Stimulated activated CD8-positive, alpha-beta memory T cell treated with anti-CD3 and anti-CD28 coated beads, Interleukin-7, amount 100 ng/mL, for 4 hours (primary cell): ENCODE measurements at places on chromosomes 2 and 18.

GRCh38 chr2:174939046-174939445 lies 66.1 kb downstream of the CHN1 start:
- no peak for DNase-seq

- DNase-seq: no peak
Observed at GRCh38 chr2:241126771-241127202, 22.5 kb downstream of the PASK start.

DNA sequence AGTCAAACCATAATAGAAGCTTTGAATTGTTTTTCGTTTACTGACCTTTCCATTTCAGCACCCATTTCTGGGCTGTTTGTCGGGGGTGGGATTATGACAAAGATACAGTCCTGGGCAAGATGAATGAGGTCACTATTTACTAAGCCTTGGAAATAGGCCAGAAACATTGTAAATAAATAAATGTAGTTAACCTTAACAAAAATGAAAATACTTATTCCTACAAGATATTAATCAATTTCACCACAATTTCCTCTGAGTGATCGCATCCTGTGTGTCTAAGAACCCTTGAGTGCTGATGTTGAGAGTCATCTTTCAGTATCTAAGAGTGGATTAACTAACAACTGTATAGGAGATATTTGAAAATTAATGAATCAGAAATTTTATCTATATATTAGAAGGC lies 14.0 kb downstream of the ITGA4 start:
- DNase-seq: no peak

GRCh38 chr2:175815537-175815936 lies 186.5 kb downstream of the LNPK start:
- no peak for DNase-seq

DNA sequence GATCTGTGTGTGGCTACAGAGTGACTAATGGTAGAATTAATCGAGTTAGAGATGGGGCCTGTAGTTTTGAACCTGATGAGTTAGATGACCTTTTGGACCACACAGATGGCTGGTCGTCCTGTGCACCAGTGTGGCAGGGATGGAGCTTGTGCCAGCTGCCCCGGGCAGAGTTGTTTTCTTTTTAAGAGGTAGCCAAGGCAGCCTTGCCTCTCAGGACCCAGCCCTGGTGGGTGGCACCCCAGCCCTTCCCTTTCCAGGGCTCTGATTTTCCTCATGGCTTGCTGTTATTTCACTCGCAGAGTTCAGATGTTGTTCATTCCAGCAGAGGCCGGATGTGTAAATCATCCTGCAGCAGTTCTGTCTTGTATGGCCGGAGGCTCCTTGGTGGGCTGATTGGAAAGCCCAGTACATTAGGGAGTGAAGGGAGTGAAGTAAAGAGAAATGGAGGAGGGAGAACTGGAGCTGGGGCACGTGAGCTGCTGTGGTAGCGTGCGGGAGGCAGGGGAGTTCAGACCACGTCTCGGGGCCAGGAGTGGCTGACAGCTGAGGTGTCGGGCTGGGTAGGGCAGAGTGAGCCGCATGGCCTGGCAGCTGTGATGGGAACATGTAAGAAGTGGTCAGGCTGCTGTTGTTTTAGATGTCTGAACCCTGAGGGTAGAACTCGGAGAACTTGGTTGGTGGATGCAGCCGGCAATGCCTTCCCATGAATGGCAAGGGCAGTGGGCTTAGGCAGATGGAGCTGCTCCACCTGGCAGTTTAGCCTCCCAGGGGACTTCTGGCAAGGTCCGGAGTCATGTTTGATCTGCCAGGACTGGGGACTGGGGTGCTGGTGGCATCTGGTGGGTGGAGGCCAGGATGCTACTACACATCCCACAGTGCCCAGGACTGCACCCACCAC lies 28.8 kb downstream of the ASAP2 start:
- DNase-seq: no peak

DNA sequence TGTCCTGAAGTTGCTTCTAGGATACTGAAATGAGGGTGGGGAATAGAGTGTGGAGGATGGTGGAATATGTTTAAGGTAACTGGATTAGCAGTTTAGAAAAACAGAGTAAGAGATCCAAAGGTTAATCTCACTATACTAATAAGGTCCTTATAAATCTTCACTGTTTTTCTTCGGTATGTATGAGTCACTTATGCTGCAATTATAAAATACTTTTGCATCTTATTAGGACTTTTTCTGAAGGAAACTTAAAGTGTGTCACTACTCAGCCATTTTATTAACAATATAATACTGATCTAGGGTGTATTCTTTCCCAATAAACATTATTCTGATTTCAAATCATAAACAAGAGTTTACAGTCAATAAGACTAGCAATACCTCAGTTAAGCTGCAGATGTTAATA lies 182.3 kb downstream of the ZNF521 start:
- no peak for DNase-seq

- DNase-seq: no peak
Observed at GRCh38 chr18:59477849-59478248, 118.8 kb upstream of the LMAN1 start.
